Smooth muscle cell of the pulmonary artery (primary cell): ENCODE measurements at places on chromosomes 4 and X. TPM values are rescaled to one million over a fixed set of nuclear protein-coding genes. Genes with fewer than 3 reads are reported as not detected.

Gene ATP2B3
- 0.07 and 0.20 TPM in 2 replicates for total RNA-seq

Gene PPP1R2C
- not detected in 2 replicates for total RNA-seq

Gene SCML2
- 0.69 and 1.2 TPM in 2 replicates for total RNA-seq

Gene SSX4B
- not detected in 2 replicates for total RNA-seq

Gene CYTL1
- 0.36 and 0.72 TPM in 2 replicates for total RNA-seq
